ENCODE measurements at places on chromosomes 6 and 20. TPM values are rescaled to one million over a fixed set of nuclear protein-coding genes. Genes with fewer than 3 reads are reported as not detected.

The CRIP3 gene
- total RNA-seq = not detected

The NFATC2 gene
- total RNA-seq = 14.4 TPM

The RAET1G gene
- 0.32 TPM for total RNA-seq

The MICB gene
- total RNA-seq = 0.46 TPM

The CTCFL gene
- not detected for total RNA-seq

The SLC52A3 gene
- not detected for total RNA-seq

The BMP5 gene
- total RNA-seq = 1.7 TPM

The SLC17A1 gene
- total RNA-seq = not detected

The ZCCHC3 gene
- 13.3 TPM for total RNA-seq

The PREX1 gene
- 20.8 TPM for total RNA-seq

The POLR1H gene
- 21.0 TPM for total RNA-seq
